ENCODE measurements at places on chromosomes 16 and 17.
A peak's percentile ranks its signal among the peaks of the same experiment; 100 is the strongest.

GRCh38 chr17:44002141-44002848, 2.1 kb upstream of the NAGS start:
- peak; percentile 95 for DNase-seq

- no peak for DNase-seq
These were observed 705.5 kb upstream of the CDH8 start for GRCh38 chr16:62741692-62742091.

DNA sequence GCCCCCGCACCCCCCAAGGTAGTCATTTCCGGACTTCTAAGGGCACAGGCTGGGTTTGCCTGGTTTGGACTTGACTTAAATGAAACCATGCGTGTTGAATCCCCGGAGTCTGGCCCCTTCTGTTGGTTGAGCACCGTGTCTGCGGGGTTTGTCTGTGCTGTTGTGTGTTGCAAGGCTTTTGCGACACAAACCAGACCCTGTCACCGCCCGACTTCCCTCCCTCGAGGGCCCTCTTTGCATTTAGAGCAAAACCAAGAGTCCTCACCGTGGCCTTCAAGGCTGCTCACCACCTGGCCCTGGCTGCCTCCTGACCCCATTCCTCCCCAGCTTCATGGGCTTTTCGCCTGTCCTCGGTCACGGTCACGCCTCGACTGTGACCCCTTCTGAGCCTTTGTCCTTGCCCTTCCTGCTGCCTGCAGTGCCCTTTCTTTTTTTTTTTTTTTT, 7.4 kb downstream of the CRISPLD2 start:
- peak; percentile 71 for DNase-seq

DNA sequence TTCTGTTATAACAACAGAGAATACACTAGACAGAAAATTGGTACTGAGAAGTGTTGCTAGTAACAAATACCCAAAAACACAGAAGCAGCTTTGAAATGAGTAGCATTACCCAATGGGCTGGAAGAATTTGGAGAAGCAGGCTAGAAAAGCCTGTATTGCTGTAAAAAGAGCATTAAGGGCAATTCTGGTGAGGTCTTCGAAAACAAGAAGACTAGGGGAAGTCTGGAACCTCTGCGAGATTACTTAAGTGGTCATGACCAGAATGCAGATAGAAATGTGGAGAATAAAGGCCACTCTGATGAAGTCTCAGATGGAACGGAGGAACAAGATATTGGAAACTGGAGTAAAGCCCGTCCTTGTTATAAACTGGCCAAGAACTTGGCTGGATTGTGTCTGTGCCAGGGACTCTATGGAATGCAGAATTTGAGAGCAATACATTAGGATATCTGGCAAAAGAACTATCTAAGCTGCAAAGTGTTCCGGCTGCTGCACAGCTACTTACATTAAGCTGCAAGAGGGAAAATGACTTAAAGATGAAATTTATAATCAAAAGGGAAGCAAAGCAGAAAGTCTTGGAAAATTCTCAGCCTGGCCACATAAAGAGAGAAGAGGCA, 44.9 kb upstream of the PEMT start:
- DNase-seq: no peak

- DNase-seq: no peak
These were observed 90.8 kb downstream of the MYO1D start for GRCh38 chr17:32786169-32786568.

DNA sequence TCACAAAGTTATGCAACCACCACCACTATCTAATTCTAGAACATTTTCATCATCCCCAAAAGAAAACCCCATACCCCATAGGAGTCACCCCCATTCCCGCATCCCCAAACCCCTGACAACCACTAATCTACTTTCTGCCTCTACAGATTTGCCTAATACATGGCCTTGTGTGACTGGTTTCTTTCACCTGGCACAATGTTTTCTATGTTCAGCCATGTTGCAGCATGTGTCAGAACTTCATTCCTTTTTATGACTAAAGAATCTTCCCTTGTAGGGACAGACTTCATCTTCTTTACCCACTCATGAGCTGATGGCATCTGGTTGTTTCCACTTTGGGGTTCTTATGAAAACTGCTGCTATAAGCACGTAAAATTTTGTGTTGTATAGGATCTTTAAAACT, 34.6 kb downstream of the CYTH1 start:
- no peak for DNase-seq

DNA sequence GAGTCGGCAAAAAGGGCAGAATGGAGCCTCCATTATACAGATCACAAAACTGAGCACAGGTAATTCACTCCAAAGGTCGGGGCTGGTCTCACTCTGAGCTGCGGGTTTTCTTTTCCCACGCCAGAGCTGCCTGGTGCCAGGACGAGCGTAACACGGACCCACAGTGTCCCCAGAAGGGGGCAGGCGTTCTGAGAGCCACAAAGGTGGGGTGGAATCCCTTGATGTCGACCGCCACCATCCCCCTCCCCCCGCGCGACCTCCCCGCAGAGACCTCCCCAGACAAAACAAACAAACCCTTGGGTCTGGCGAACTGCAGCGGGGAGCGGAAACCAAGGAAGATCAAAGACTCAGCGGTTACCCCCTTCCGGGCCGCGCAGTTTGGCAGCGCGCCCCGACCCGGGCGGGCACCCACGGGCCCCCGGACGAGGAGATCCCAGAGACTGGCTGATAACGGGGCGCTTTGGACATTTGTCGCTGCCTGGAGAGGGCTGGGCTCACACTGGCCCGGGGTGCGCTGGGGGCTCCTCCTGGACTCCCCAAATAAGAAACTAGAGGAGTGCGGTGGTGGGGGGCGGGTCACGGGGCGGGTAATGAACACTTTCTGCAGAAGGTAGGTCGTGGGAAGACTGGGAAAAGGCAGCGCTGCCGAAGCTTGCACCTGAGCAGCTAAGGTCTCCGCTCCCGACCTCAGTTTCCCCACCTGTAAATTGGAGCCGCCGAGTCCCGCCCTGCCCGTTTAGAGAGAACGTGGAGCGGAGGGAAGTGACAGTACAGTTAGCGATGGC, 664 bp upstream of the NKD1 start:
- DNase-seq: no peak

GRCh38 chr17:33987162-33987561, 267.9 kb upstream of the CCL2 start:
- DNase-seq: no peak

- no peak for DNase-seq
These were observed 58.8 kb upstream of the GRIN2A start for GRCh38 chr16:10240854-10241613.

DNA sequence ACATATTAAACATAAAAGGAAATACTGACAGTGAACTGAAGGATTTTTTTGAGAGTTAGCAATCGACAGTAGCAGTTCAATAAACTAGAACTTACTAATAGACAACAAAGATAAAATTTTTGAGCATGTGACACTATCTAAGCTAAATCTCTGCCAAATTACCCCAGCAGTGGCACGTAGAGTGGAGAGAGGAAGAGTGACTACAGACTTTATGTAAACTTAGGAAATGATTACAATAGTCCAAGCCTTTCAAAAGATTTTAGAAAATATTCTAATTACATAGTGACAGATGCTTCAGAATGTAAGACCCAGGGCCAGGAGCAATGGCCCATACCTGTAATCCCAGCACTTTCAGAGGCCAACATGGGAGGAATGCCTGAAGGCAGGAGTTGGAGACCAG, 52.4 kb downstream of the CFDP1 start:
- no peak for DNase-seq

Data from fibroblast of mammary gland (primary cell).